ENCODE measurements at places on chromosomes 7 and 10.

DNA sequence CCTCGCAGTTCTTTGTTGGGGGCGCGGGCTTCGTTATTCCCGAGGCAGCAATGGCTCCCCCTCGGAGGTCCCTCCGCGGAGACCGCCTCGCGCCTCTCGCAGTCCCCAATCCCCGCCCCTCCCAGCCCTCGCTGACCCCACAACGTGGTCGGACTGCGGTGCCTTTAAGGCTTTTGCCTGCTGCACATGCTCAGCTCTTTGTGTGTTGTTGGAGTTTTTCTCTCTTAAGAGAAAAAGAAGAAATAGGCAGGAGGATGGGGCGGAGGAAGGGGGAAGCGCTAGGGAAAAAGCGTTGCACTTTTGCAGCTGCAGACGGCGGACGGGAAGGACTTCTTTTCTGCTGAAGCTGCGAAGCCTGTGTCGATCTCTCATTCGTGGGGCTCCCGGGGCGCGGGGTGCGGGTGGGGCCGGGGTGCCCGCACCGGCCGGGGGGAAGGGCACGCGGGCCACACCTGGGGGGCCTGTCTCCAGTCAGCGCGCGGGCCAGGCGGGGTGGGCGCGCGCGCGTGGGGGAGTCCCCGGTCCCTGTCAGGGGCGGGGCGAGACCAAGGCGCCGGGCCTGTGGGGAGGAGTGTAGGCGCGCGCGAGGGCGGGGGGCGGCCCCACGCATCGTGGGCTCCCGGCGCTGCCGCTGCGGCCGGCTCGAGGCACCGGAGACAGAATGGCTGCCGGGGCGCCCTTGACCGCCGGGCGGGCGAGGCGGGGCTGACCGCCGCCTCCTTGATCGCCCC lies 445 bp upstream of the ATRNL1 start:
- DNase-seq = peak; percentile 6

DNA sequence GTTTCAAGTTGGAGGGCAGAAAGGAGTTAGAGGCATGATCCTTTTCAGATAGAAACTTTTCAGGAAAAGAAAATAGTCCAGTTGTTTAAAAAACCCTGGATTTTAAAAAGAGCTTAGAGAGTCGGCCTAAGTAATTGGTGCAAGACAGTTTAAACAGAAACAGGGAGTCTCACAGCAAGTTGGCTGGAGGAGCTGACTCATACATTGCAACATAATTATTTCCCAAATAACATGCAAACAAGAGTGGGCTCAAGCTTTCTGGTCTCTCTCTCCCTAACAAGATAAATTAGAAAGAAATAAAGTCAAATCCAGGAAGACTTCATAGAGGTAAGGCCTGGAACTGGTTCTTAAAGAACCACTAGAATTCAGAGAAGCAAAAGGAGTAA lies 100.3 kb upstream of the AGBL3 start:
- no peak for DNase-seq

GRCh38 chr7:22662556-22663356 lies 64.2 kb upstream of the IL6 start:
- DNase-seq = no peak

GRCh38 chr10:34205452-34205851 lies 609.6 kb downstream of the PARD3 start:
- no peak for DNase-seq

GRCh38 chr10:131155876-131156230 lies 155.7 kb downstream of the TCERG1L start:
- DNase-seq = no peak

- DNase-seq = no peak
Measured at GRCh38 chr10:10780746-10781145, 236.9 kb upstream of the CELF2 start.

- DNase-seq = no peak
Measured at GRCh38 chr7:55063633-55064032, 44.8 kb downstream of the EGFR start.

DNA sequence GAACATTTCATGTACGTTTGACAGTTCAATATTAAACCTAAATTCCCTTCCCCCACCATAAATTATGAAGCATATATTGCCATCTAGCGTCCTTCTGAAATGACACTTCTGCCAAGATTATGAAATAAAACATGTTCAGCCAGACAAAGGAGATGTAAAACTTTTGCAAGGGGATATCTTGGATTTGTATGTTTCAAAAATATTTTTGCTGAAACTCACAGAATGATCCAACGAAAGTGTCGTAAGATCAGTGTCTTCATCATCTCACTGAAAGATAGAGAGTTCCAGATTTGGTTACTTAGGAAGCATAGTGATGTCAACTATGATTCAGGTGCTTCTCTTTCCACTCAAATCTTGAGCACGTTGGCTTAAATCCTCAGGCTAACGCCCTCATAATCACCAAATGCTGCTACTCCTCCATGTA lies 904.3 kb downstream of the XPNPEP1 start:
- no peak for DNase-seq
